HEK293T (cell line): ENCODE measurements at places on chromosomes 7 and 10.

DNA sequence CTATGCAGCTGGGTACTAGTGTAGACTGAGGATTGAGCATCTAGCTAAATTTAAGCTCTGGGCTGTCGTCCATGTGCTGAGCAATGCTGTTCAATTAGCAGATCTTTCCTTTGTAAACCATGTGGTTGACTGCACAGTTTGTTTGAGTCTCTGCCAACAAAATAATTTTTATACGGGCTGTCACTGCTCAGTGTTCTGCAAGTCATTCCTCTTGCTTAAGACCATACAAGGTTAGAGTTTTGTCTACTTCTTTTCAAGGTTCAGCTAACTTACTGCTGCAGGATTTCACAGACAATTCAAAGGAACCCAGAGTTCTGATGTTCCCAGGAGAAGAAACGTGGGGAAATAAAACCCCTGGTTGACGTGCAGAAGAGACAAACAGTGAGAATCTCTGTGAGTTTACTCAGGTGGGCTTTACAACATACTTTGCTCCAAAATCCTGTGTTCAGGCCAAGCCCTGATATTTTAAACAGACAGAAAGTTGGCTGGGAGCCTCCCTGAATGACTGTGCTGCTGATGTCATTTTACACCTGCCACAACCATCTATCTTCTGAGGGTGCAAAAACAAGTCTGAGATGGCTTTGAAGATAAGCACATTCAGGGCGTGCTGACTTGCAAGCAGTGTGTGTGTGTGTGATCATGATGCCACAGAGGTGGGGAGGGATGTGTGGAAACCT lies 177.1 kb upstream of the SVIL start:
- no peak for DNase-seq

DNA sequence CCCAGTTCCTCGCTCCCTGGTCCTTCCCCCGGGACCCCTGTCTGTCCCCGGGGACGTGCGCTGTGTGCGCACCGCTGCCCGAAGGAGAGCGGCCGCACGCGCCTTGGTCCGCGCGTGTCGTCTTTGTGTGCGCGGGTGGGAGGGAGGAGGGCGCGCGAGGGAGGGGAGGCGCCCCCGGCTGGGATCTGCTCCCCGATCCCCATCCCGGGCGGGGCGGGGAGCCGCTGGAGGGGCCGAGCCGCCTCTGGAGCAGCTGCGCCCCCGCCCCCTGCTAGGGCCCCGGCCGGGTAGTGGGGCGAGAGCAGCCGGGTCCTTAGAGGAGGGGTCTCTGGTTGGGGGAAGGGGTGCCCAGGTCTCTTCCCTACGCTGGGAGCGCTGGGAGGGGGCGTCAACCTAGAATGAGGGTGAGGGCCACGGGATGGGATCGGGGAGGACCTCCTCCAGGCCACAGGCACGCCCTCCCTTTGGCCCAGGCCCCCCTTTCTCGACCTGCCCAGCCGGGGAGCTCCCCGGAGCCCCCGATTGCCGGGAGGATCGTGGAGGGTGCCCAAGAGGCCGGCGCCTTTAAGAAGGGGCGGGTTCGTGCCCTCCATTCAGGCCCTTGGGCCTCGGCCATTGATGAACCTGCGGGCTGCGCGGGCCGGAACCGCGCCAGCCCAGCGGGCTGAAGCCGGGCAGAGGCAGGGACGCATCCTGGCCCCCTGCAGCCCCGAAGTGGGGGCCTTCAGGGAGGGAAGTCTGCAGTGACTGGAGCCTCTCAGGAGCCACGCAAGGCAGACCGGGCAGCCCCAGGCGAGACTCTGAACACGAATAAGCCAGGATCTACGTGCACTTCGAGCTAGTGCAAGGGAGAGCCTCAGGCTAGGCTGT lies 678 bp downstream of the SH2B2 start:
- peak; percentile 27 for DNase-seq

DNA sequence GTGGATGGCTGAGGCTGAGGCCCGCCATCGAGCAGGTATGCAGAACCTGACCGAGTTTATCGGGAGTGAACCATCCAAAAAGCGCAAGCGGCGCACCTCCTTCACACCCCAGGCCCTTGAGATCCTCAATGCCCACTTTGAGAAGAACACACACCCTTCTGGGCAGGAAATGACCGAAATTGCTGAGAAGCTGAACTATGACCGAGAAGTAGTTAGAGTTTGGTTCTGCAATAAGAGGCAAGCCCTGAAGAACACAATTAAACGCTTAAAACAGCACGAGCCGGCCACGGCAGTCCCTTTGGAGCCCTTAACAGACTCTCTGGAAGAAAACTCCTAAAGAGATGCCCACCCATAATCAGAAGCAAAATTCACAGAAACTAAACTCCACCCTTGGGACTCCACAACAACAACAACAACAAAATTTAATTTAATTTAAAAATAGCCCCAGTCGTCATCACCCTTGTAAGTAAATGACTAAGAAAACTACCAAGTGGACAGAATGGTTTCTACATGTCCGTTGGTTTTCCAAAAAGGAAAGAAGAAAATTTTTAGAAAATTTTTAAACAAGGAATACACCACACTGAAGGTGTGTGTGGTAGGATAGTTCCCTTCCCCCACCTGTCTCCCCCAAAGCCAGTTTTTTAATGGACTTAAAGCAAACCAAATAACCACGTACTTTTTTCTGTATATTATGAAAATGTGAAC lies 101.7 kb upstream of the YAE1 start:
- DNase-seq = no peak

DNA sequence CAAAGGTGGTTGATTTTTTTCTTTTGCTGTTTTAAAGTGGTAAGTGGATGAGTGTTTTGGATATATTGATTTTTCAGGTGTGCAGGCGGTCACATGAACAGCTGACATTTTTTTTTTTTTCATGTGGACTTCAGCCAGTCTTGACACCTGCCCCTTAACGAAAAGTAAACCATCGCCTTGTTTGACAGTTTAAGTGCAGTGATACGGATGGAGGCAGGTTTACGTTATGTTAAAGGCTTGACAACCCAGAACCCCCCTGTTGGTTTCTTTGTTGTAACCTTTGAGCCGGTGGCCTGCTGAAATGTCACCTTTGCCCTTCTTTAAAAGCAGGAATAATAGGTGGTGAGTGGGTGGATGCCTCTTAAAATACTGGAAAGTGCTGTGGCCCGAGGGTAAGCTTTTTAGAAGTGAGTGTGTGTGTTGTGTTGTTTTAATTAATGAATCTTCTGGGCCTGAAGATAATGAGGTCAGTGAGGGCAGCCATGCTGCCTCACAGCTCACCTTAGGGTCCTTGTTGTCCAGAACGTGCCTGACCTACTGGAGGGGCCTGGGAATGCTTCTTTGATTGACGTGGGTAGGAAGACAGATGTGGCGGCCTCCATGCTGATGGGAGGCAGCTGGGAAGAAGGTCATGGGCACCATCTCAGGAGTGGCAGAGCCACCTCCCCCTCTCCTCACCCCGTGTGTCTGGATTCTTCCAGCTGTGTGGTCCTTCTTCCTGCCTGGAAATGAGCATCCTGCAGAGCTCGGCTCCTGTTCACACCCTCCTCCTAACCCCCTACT lies 69.8 kb downstream of the TCF7L2 start:
- no peak for DNase-seq

- DNase-seq = no peak
These were observed 8.1 kb downstream of the SRGN start for GRCh38 chr10:69096045-69096444.

DNA sequence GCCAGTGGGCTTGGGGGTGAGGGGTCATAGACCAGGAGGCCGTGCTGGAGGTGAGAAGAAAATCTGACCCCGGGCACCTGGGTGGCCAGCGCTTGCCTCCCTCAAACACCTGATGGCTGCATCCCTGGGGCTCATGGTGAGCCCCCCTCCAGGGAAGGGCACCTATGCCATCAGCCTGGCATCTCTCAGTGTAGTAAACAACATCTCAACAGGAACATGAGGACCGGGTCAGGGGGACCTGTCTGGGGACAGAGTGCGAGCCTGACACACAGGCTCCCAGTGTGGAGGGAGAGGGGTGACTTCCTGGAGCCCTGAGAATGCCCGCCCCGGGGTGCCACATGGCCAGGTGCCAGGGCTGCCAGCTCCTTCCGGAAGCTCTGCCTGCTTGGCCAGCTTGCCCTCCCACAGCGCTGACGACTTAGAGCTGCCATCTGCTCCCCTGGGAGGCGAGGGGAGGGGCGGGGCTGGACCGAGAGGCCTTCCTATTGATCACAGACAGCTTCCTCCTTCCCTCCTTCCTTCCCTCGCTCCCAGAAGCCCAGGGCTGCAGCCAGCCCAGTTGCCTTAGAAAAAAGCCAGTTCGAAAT lies 12.3 kb downstream of the STX1A start:
- no peak for DNase-seq

- DNase-seq = peak; percentile 39
These were observed 59.8 kb downstream of the COL13A1 start for GRCh38 chr10:69861251-69862240.

- DNase-seq = no peak
These were observed 36.3 kb upstream of the IKZF1 start for GRCh38 chr7:50268223-50268622.

GRCh38 chr7:108460964-108461363 lies 4.7 kb upstream of the NRCAM start:
- no peak for DNase-seq

DNA sequence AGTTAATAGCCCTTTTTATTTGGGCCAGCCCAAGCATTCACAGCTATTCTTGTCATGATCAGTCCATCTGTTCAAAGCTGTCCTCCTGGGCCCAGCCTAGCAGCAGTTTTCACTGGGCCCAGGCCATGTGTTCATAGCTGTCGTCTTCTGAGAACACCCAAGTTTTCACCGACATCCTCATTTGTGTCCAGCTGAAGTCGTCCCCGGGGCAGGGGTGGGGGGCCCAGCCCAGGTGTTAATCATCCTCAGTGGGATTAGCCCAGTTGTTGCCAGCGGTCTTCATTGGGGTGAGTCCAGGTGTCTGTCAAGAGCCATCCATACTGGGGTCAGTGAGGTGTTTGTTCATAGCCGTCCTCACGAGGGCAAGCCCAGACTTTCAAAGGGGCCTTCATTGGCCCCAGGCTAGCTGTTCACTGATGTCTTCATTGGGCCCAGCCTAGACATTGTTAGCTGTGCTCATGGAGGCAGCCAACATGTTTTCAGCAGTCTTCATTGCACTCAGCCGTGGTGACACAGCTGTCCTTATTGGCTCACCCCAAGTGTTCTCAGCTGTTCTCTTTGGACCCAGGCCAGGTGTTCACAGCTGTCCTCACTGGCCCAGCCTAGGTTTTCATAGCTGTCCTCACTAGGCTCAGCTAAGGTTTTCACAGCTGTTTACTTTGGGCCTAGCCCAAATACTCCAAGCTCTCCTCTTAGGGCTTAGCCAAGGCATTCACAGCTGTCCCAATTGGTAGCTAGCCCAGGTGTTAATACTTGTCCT lies 10.0 kb downstream of the FRG2B start:
- no peak for DNase-seq

- DNase-seq = no peak
These were observed 12.0 kb downstream of the KPNA7 start for GRCh38 chr7:99195867-99196266.

DNA sequence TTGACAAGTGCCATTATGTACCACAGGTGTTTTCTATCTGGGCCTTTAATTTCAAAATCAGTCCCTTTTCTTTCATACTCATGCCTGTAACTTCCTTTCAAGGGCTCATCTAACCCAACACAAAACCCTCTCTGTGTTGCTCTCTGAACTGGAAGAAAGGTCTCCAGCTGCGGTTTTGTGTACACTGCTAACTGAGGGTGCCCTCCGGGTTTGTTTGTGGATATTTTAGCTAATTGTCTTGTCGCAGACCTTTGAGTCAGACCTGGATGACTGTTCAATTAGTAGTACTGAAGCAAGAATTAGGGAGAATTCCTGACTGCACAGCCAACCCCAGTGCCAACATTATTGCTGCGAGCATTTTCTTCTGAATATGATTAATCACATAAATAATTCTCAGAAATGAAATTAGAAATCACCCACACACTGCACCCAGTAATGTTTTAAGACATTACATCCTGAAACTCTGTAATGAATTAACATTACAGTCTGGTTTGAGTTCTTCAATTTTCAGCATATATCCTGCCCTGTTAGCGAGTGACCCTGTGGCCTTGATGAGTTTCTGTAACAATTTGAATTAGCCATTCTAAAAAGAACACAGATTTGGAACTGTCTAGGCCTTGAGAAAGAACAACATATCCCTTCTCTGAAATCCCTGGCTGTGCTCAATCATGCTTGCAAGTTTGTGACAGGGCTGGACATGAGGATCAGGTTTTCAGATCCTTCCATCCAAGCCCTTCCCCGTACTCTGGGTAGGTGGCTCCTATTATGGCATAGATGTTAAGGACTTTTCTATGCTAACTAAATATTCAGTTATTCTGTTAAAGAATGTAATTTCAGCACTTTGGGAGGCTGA lies 460.1 kb downstream of the PLXDC2 start:
- DNase-seq = no peak

DNA sequence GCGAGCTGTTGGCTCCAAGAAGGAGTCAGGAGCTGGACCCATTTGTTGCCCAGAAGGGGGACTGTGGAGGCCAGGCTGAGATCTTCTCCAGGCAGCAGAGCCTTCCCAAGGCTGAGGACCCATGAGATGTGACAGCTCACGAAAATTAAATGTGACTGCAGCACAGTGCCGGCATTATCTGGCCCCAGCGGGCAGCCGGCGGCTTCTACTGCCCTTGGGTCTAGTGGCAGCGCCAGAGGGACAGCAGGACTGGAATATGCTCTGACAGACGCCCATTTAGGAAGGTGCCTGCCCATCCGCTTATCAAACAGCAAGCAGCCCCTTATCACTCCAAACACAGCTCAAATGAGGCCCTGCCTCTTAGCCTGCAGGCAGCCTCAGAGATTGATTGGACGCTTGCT lies 122.9 kb upstream of the LYZL2 start:
- DNase-seq = no peak

DNA sequence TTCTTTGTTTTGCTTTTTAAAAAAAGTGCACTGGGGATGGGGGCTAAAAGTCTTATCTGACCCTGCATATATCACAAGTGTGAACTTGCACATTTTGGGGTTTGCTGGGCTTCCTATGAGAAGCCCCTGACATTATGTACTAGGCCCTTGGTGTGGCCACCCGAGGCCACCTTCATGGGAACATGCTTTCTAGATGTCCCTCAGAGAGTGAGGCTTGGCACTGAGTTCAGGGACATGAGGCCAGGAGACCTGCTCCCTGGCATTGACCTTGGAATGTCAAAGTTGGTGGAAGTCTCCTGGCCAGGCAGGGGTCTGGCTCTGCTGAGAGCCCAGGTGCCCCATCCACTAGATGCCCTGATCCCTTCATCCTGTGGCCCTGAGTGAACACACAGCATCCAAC lies 536.2 kb downstream of the TCERG1L start:
- DNase-seq = no peak

DNA sequence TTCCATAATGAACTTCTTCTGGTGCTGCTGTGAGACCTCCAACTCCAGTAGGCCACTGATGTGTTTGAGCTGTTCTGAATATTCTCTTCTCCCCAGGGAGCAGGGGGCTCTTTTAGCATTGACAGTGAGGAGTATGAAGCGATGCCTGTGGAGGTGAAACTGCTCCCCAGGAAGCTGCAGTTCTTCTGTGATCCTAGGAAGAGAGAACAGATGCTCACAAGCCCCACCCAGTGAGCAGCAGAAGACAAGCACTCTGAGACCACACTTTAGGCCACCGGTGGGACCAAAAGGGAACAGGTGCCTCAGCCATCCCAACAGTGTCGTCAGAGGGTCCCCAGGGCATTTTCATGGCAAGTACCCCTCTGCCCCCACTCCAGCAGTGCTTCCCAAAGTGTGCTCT lies 49.3 kb downstream of the DENND11 start:
- DNase-seq = no peak

GRCh38 chr10:14296065-14296709 lies 34.5 kb downstream of the FRMD4A start:
- DNase-seq = no peak
